ENCODE measurements at places on chromosomes 16 and 17. TPM values are rescaled to one million over a fixed set of nuclear protein-coding genes. Genes with fewer than 3 reads are reported as not detected.

MEOX1 gene
- 1.0 TPM for total RNA-seq

RHBDL3 gene
- 0.13 TPM for total RNA-seq

UBN1 gene
- total RNA-seq = 27.1 TPM

NPW gene
- 1.3 TPM for total RNA-seq

SLC13A2 gene
- not detected for total RNA-seq

CHST5 gene
- 0.13 TPM for total RNA-seq

RRAD gene
- 1.0 TPM for total RNA-seq

OSGIN1 gene
- total RNA-seq = 0.77 TPM

RNF43 gene
- total RNA-seq = not detected

KRT33B gene
- total RNA-seq = not detected

CTRB1 gene
- total RNA-seq = not detected

NPIPA1 gene
- 25.4 TPM for total RNA-seq

PRSS8 gene
- not detected for total RNA-seq

CHD3 gene
- 60.2 TPM for total RNA-seq
